Right cardiac atrium (tissue), 5 donors: ENCODE measurements at places on chromosomes 5 and 9. TPM values are rescaled to one million over a fixed set of nuclear protein-coding genes. Genes with fewer than 3 reads are reported as not detected.

GFI1B gene
- polyA plus RNA-seq = 0.16 TPM

- no peak for DNase-seq
Measured at GRCh38 chr5:133370036-133370831, 242.1 kb downstream of the FSTL4 start.

DNA sequence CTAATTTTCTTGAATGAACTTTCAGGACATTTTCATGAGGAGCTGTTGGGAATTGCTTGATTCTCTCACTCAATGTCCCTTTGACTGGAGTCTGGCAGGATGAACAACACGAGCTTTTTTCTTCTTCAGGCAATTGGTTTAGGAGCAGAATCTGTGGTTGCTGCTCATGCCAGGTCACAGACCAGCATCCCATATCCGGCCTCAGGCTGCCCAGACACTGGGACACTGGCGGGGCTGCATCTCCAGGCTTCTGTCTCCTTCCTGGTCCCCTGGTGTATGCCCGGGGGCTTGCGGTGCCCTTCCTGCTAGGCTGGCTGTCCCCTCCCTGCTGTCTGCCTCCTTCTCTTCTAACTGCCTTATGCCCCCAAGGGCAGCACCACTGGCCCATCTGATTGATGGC, 311.5 kb upstream of the DAP start:
- DNase-seq = no peak

DNA sequence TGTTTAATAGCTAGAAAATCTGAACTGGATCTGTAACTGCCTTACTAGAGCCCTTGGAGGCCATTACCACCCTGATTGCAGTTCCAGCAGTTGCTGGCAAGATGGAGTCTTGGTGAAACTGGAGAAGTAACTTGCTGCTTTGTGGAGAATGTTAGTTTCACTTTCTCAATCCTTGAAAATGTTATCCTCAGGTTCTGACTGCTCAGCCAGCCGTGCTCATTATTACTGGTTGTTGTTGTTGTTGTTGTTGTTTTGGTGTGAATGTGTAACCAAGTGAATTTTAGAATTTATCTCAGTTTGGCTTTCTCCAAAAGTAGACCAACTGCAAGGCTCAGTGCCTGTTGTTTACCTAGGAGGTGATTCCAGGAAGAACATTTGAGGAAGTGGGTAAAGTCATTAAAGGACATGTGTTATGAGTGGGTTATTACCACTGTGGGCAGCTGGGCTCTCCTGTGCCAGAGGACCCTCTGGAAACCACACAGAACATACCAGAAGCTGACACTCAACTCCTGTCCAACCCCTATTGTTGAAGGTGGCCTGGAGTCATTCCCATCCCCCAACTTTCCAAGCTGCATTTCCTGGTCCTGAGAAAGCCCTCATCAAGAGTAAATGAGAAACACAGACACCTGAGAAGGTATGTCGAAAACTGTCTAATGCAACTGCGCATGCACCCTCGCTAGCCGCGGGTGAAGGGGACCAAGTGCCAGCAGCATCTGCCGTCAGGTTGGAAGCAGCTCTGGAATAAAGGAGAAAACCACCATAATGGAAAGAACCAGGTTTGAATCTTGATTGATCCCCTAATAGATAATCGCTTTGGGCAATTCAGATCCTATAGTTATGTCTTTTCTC, 111.6 kb downstream of the CMYA5 start:
- no peak for DNase-seq

- DNase-seq = no peak
Measured at GRCh38 chr5:173020154-173020581, 36.0 kb upstream of the CREBRF start.

DNA sequence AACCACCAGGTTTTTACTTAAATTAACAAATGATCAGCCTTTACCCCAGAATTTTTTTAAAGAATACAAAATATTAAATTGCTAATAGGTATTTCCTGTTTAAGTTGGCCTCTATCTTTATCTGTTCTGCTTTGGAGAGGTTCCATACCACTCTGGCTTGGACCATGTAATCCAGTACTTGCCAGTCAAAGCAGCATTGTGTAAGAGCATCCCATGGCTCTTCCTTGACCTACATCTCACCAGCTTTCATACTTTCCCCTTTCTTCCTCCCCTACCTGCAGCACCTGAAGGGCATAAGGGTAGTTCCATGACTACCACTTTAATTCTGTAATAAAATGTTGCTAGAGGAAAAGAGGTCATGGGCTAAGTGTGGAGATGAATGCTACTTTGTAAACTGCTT, 140.8 kb upstream of the MTAP start:
- DNase-seq = no peak

DNA sequence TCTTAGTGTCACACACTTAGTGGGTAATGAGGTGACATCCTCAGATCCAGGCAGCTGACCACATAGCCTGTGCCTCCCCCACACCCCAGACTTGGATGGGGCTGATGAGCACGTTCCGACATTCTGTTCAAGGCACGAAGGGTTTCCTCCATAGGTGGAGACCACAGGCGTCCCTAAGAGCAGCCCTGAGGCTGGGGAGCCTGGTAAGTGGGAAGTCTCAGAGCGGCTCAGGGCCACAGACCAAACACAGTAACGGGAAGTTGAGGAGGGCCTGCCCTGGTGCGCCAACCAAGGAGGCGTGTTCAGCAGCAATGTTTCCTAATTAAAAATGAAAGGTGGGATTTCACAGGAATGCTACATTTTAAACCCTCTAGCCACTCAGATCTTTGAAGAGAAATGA, 102.3 kb upstream of the PHYKPL start:
- DNase-seq = peak; percentile 56

CNTLN gene
- 2.0 TPM for polyA plus RNA-seq

PTGES gene
- polyA plus RNA-seq = 3.7 TPM

- DNase-seq = no peak
Measured at GRCh38 chr9:81598123-81598497, 91.2 kb downstream of the TLE1 start.

DNA sequence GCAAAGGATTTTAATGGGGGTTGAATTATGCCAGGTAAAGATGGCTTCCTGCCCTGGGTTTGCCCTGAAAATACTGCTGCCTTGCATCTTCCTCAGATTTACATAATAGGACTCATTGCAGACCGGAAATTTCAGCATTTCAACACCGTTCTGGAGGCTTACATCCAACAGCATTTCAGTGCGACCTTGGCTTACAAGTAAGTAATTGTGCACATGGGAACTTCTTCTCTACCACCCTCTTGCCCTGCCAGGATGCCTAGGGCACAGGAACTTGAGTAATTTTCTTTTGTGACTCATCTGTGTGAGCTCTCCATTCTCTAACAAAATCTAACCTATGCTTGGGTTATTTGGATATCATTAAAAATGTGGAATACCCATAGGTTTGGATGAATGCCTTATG, 80.2 kb downstream of the DOCK2 start:
- DNase-seq = no peak

FBXO4 gene
- 5.5 TPM for polyA plus RNA-seq

ESM1 gene
- 0.43 TPM for polyA plus RNA-seq

- no peak for DNase-seq
Measured at GRCh38 chr9:115730396-115730795, 423.2 kb upstream of the PAPPA start.

CDC25C gene
- polyA plus RNA-seq = not detected

ANKRD34B gene
- not detected for polyA plus RNA-seq

- DNase-seq = no peak
Measured at GRCh38 chr5:56152437-56152836, 80.7 kb downstream of the ANKRD55 start.

- DNase-seq = no peak
Measured at GRCh38 chr9:109437286-109437685, 60.8 kb downstream of the PTPN3 start.

GRCh38 chr9:123343443-123344191, 12.4 kb upstream of the CRB2 start:
- no peak for DNase-seq

- DNase-seq = peak; percentile 79
Measured at GRCh38 chr5:157520911-157521703, 54.5 kb downstream of the ADAM19 start.

DNAJC18 gene
- polyA plus RNA-seq = 5.6 TPM

STK32A gene
- polyA plus RNA-seq = 0.81 TPM

DNA sequence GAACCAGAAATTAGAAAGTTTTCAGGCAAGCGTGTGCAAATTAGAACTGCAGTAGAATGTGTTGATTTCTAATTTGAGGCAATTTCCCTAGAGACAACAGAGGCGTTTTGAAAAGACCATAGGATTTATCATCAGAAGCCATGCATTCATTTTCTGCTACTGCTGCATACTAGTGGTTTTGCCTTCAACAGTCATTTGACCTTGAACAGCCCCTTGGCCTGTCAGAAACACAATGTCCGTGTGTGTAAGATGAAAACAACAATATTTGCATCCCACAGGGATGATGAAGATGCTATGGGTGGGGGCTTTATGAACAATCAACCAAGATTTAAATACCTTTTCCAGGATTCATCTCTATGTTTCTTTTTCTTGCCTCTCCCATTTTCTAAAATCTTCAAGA, 73.7 kb downstream of the PDE4D start:
- no peak for DNase-seq

DNA sequence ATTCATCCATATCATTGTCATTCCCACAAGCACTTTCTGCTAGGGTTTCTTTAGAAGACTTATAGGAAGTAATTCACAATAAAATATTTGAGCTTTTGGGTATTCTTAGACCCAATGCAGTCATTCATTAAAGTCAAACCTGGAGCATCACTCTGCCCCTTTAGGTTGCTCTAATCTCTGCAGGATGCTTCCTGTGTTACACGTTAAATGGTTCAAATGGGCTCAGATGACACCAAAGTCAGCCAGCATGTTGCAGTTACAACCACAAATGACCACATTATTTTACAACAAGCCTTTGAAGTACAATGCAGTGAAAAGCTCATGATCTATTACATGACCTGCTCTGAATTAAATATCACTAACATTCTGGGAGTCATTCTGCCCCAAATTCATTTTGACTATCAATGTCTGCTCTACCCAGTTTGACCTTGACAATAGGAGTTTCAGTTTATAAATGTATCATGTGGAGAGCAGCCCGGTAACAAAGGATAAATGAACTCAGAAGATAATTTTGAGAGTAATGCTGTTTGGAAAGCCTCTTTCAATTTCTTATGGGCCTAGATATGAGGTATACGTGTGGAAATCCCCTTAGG, 668.6 kb upstream of the DMAC1 start:
- DNase-seq = no peak

STC2 gene
- polyA plus RNA-seq = 11.7 TPM

GRCh38 chr9:83218411-83219090, 155.6 kb upstream of the RASEF start:
- no peak for DNase-seq

TGFBI gene
- polyA plus RNA-seq = 44.1 TPM

DNA sequence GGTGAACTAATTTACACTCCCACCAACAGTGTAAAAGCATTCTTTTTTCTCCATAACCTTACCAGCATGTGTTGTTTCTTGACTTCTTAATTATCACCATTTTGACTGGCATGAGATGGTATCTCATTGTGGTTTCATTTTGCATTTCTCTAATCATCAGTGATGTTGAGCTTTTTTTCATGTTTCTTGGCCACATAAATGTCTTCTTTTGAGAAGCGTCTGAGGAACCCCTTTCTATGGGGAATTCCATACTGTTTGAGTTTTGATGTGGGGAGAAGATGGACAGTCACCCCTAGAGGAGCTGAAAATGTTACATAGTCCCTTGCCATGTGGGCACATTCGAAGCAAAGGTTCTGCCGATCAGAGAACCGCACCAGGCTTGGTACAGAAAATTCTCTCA, 207.0 kb upstream of the SLC30A5 start:
- no peak for DNase-seq

PHF24 gene
- polyA plus RNA-seq = 0.07 TPM

GRCh38 chr5:96863114-96863513, 13.2 kb upstream of the ERAP2 start:
- DNase-seq = no peak

DNA sequence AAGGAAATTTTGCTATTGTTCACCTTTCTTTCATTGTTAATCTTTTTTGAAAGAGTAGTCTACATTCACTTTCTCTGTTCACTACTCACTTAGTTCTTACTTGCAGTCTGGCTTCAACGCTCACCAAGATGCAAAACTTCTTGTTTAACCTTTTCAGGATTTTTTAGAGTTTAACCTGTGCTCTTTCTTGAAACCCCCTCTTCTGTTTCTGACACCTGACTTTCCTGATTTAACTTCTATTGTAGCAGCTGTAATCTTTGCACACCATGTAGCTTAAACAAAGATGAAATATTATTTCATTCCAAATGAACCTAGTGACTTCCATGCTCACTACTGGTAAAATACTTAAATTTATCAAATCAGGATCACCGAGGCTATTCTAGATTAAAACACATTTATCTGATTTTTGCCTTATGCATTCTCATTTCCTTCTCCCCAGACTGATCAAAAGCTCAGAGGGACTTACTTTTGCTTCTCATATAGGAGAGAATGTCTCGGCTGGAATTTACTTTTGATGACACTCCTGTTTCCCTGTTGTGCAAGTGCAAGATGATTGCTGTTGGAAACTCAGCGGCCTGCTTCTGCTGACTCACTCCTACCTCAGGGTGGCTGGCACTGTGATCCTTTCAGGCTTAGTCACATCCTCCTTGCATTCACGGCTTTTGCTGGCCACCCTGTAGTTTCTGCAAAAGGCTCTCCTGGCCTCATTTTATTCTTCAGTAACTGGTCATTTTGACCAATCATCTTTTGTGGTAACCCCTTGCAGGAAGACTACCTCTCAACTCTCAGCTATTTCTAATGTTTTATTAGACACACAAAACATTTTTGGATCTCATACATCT, 109.3 kb upstream of the IFNE start:
- no peak for DNase-seq

ENTPD8 gene
- polyA plus RNA-seq = not detected

- no peak for DNase-seq
Measured at GRCh38 chr9:132478353-132479050, 68.5 kb downstream of the CFAP77 start.

DNA sequence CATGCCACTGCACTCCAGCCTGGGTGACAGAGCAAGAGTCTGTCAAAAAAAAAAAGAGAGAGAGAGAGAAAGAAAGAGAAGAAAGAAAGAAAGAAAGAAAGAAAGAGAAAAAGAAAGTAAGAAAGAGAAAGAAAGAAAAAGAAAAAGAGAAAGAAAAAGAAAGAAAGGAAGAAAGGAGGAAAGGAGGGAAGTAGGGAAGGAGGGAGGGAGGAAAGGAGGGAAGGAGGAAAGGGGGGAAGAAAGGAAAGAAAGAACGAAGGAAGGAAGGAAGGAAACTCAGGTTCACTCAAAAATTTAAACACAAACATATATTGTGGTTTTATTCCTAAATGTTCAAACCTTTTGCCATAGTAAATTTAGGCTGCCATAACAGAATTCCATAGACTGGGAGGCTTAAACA, 453.0 kb downstream of the SLCO4C1 start:
- DNase-seq = no peak

DNA sequence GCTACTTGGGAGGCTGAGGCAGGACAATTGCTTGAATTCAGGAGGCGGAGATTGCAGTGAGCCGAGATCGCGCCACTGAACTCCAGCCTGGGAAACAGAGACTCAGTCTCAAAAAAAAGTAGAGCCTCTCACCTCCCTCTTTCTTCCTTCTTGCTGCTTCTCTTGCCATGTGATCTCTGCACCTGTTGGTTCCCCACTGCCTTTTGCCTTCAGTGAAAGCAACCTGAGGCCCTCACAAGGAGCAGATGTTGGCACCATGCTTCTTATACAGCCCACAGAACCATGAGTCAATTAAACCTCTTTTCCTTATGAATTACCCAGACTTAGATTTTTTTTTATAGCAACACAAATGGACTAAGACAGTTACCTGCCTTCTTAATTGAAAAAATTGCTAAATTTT, 45.6 kb upstream of the GLRX start:
- DNase-seq = no peak

GRCh38 chr9:114953959-114954358, 23.6 kb upstream of the TNFSF8 start:
- DNase-seq = no peak
